HFFc6 (cell line): ENCODE measurements at places on chromosomes 1 and 21.
A peak's percentile ranks its signal among the peaks of the same experiment; 100 is the strongest.

- no peak for DNase-seq
Observed at GRCh38 chr1:185594786-185595410, 139.3 kb upstream of the HMCN1 start.

- peak; percentile 74 for DNase-seq
Observed at GRCh38 chr1:38064197-38064903, 17.8 kb upstream of the POU3F1 start.

GRCh38 chr1:211939876-211940468, 95.4 kb downstream of the INTS7 start:
- no peak for DNase-seq

DNA sequence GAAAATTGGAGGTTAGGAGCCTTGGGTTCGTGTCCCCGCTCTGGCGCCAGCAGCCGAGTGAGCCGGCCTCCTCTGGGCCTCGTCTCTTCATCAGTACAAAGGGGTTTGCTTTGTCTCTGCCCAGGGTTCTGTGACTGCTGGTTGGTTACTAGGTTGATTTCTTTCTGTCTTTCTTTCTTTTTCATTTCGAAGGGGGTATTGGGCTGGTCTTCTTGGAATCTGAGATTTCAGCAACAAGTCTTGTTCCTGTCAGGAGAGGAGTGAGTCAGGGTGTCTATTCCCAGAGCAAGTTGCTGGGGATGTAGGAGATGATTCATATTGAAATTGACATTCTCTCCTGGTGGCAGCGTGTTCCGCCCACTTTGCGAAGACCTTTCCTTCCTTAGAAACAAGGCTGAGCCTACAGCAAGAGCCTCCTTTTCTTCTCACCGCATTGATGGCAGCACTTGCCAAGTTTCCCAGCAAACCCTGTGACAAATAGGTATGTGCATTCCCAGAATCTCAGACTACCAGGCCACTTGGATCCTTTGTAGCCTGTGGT, 79.2 kb downstream of the MAN1C1 start:
- peak; percentile 67 for DNase-seq

DNA sequence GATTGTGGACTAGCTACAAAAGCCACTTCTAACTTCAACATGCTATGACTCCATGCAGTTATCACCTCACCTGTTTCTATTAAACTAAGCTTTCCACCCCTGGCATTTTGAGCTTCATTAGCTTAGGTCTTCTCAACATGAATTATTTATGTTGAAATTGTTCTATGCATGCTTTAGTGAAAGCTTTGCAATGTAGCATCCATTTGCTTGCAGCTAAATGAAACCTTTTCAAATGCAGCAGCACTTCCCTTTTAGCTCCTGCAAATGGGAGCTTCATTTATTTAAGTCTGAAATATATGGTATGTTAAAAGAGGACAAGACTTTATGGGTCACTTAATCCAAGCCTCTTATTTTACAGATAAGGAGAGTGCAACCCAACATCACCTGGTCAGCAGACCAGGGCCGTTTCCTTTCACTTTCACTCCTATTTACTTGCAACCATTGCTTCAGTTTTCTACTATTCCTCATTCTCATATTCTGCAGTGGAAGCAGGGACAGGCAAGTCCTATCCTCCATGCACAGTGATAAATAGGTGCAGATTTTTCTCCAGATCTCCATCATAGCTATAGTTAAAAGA, 56.4 kb upstream of the SAMSN1 start:
- DNase-seq, result no peak

GRCh38 chr1:236718328-236718727, 32.0 kb downstream of the ACTN2 start:
- DNase-seq, result no peak

DNA sequence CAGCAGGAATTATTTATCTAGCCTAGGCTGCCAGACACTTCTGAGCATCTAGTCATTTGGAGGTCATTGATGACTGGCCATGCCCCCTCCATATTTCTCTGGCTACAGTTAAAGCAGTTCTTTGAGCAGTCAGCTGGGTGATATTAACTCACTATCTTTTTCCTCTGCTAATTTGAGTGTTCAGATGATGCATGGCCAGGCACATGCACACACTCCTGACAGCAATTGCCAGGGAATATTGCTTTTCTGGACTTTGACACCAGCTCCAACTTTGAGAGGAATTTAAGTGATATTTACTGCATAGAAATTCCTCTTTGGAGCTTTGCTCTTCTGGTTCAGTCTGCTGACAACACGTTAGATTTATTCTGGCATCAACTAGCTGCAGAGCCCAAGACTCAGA, 52.6 kb downstream of the CD247 start:
- no peak for DNase-seq
